Activated T-helper 9 cell treated with anti-CD3 and anti-CD28 coated beads, Interleukin-2, amount 50 U/mL, for 16 hours (primary cell): ENCODE measurements at places on chromosomes 5 and 9.

GRCh38 chr5:99973779-99974178, 561.4 kb upstream of the FAM174A start:
- DNase-seq: no peak

DNA sequence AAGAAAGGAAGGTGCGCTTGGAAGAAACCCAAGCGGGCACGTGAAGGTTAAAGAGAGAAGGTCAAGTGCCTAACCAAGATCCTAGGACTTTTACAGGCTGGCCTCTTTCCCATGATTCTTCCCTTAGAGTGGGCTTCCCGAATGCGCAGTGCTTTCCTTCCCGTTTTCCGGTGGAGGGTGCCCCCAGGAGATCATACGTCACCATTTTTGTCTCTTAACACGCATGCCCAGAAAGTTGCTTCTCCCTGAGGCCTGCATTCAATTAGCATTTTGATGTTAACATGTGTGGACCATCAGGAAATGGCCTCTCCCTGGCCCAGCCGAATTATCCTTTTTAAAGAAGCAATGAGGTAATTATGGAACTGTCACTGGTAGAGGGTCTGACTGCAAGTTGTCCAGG, 1.9 kb upstream of the RUSC2 start:
- no peak for DNase-seq

DNA sequence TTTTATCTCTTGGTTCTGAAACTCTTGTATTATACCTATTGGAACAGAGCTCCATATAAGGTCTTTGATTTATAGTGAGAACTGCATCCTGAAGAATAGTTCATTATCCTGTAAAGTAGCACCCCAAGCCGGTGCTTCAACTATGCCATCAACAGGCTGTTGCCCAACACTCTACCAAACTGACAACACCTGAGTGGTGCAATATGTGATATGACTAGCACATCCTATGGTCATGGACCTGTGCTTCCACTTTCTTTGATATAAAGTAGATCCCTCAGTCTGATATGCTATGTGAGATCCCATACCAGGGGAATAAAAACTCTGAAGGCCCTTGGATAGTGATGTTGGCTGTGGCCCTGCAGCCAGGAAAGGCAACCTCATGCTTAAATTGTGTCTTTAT, 15.8 kb downstream of the CSF2 start:
- DNase-seq: no peak

DNA sequence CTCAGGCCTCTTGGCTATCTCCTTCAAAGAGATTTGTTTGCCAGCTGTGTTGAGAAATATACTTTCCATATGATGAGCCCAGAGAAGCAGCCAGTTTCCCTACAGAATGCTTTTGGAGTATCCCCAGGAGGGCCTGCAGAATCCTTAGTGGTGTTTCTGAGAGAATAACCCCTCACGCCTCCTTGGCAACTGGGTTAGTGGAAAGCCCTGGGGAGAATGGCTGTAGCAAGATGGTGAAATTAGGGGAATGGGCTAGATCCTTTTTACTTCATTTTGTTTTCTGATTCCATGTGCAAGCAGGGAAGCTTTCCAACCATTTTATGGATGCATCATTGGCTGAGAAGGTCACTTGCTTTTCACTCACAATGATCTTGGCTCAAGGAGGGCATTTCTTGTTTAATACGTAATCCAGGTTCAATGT, 364.6 kb downstream of the DMRT2 start:
- no peak for DNase-seq

GRCh38 chr9:33159777-33160127, 7.4 kb downstream of the B4GALT1 start:
- peak; percentile 47 for DNase-seq

- no peak for DNase-seq
Observed at GRCh38 chr5:139381837-139382761, 998 bp downstream of the SLC23A1 start.

GRCh38 chr5:88883836-88884607, 1.0 kb upstream of the MEF2C start:
- DNase-seq: no peak

- no peak for DNase-seq
Observed at GRCh38 chr9:93092251-93092991, 3.6 kb upstream of the CARD19 start.

- DNase-seq: no peak
Observed at GRCh38 chr5:119397518-119398380, 41.9 kb downstream of the TNFAIP8 start.

GRCh38 chr5:123035360-123035917, 1.1 kb downstream of the PPIC start:
- DNase-seq: no peak

- no peak for DNase-seq
Observed at GRCh38 chr9:127644146-127644827, 32.2 kb downstream of the STXBP1 start.

- no peak for DNase-seq
Observed at GRCh38 chr9:105027084-105027483, 99.1 kb upstream of the ABCA1 start.

- DNase-seq: no peak
Observed at GRCh38 chr5:1761453-1761755, 38.2 kb downstream of the MRPL36 start.

DNA sequence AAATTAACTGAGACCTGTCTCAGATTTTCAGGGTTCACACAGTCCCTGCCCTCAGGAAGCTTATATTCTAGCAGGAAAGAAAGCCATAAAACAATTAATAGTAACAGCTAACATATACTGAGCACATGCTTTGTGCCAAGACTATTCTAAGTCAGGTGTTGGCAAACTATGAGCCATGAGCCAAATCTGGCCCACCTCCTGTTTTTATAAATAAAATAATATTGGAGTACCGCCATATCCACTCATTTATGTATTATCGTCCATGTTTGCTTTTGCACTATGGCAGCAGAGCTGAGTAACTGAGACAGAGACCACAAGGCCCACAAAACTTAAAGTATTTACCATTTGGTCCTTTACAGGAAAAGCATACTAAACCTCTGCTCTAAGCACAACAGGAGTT, 83.3 kb upstream of the TRIO start:
- no peak for DNase-seq

- no peak for DNase-seq
Observed at GRCh38 chr5:136086783-136087566, 45.7 kb upstream of the SMAD5 start.

DNA sequence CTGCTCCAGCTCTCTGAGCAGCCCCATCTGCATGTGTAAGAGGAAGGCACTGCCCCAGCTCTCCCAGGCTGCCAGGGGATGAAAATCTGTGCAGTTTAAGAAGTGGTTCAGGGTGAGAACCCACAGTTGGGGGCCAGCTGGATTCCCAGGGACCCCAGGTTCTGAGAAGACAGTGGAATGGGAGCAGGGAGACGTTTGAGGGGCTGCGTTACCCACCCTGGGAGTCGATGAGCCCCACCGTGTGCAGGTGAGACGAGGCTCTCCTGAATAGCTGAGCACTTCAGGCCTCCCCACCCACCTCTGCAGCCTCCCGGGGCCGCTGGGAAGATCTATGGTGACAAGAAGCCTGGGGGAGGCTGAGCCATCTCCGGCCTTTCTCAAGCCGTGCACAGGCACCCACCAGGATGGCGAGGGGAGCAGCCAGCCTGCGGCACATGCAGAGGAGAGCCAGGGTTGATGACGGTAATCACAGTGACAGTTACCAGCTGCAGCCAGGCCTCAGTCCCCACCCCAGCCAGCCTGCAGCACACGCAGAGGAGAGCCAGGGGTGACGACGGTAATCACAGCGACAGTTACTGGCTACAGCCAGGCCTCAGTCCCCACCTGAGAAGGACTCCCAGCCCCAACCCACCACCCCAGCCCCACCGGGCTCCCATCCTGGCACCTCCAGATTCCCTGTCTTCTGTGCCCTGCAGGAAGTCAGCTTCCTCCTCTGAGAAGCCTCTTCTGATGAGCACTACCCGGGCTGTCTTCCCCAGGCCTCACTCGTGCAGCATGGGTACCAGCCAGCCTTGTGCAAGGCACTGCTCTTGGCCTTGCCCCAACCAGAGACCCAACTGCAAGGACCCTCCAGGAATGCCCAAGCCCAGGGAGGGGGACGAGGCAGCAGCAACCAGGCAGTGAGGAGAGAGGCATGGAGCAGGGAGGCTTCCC, 150.8 kb upstream of the PPP1R26 start:
- no peak for DNase-seq

- DNase-seq: no peak
Observed at GRCh38 chr9:115063058-115063845, 54.7 kb downstream of the TNC start.

DNA sequence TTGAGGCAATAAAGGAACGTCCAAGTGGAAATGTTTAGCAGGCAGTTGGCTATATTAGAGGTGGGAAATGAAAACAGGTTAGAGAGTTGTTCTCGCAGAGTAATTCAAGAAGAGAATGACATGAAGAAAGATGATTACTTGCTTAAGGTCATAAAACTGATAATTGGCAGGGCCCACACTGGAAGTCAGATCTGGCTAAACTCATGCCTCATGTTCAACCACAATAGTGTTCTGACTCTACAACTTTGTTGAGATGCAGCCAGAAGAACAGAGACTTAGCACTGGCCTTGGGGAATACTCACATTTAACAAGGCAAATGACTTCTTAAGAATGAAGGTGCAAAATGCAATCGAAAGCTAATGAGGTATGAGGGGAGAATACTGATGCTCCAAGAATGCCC, 27.2 kb upstream of the TNFSF8 start:
- DNase-seq: no peak

GRCh38 chr9:135729480-135729879, 27.5 kb downstream of the KCNT1 start:
- DNase-seq: no peak
